ENCODE measurements at places on chromosomes 1 and 21.

DNA sequence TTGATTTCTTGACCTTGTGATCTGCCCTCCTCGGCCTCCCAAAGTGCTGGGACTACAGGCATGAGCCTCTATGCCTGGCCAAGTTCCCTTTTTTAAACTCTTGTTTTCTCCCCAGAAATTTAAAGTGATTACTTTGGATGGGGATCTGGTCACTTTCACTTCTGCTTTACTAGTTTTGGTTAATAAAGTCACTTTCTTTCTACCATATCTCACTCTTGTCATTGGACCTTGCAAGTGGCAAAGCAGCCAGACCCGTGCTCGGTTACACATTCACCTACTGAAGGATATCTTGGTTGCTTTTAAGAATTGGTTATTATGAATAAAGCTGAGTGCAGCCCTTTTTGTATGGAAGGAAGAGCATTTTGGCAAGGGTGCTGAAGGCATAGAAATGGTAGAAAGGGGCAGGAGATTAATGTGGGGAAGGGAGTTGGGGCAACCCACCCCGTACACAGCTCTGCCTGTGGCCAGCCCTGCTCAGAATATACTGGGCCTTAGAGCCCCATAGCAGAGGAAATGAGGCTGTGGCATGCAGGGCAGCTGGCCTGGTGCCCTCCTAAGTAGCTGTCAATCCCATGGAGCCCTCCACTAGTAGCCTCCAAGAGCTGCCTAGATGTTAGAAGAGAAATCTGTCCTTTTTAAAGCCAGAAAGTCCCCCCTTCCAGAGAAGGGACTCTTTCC, 40.7 kb downstream of the CD2 start:
- H3K4me3 ChIP-seq: no peak overlapping the region
- H3K27ac ChIP-seq: no peak overlapping the region
- no peak for DNase-seq
- H3K27me3 ChIP-seq: no peaks in the 10 kb centered on the region
- H3K4me1 ChIP-seq: peaks cover 2% of the 10 kb centered on the region

DNA sequence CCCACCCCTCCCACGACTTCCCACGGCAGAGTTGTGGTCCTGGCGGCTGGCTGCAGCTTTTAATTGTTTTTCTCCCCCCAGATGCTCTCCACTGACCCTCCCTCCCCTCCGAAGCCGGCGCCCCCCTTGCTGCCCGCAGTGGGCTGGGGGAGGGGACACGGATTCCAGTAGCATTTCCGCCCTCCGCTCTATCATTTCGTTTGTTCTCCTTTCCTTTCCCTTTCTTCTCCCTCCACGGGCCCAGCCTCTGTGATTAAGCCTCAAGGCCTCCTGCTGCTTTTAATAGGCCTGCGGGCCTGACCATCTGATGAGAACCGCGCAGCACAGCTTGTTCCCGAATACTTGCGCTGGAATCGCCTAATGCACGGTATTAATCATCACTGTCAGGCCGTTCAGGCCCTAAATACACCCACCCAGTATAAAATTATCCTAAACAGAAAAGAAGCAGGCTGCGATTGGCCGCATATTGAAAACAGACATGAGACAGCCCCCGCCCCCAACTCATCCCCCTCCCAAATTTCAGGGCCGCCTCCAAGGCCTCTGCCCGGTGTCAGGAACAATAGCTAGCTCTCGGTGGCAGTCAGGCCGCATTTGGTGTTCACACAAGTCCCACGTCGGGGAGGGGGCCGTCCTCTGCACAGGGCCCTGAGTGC, 102.0 kb upstream of the ARHGEF16 start:
- peaks cover 43% of the 10 kb centered on the region for H3K27me3 ChIP-seq
- peaks cover 9% of the 10 kb centered on the region for H3K4me1 ChIP-seq
- peak overlapping the region; percentile 54 for H3K4me3 ChIP-seq
- no peaks in the 10 kb centered on the region for H3K36me3 ChIP-seq
- peak overlapping the region; percentile 80 for H3K27ac ChIP-seq

GRCh38 chr1:10899490-10900250, 103.2 kb upstream of the CASZ1 start:
- H3K27ac ChIP-seq: peak overlapping the region; percentile 33
- no peak overlapping the region for H3K4me3 ChIP-seq
- no peak for DNase-seq
- H3K4me1 ChIP-seq: peaks cover 35% of the 10 kb centered on the region
- H3K36me3 ChIP-seq: no peaks in the 10 kb centered on the region
- H3K27me3 ChIP-seq: no peaks in the 10 kb centered on the region

GRCh38 chr1:13930151-13930550, 230.2 kb downstream of the PRDM2 start:
- H3K27me3 ChIP-seq: peaks cover 52% of the 10 kb centered on the region

Data from mesothelial cell of epicardium (in vitro differentiated cells).